ENCODE measurements at places on chromosomes 6 and 20.

DNA sequence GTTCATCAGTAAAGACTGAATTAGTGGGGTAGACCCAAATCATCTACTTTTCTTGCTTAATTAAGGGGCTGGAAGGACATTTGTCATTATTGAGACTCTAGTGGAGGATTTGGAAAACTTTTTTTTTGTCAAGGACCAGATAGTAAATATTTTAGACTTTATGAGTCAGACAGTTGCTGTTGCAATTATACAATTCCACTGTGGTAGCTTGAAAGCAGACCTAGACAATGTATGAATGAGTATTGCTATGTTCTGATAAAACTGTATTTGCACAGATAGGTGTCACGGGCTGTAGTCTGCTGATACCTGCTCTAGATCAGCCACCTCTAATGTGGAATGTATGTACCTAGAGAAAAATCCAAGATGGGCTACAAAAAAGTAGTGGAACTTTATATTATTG, 175.0 kb downstream of the CARMIL1 start:
- DNase-seq: no peak

DNA sequence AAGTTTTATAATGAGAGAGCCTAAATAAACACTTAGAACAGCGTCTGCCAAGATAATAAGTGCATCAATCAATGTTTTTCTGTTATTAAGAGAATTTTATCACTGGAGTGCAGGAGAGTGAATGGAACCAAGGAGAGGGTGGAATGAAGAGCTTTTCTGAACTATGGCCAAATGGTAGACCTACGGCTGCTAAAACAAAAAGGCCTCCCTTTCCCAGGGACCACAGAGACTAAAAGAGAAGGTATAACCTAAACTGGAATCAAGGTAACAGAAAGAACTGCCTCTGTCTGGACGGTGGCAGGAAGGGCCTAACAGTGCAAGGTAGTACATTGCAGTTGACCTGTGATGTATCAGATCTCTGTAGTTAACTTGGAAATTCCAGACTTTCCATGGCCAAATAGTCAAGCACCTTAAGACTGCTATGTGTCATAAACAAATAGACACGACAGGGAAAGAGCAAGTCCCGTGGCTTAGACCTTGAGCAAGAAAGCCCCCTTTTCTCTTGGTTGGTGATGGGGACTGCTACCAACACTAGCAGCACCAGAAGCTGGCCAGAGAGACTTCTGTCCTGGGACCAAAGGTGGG, 5.5 kb downstream of the CNKSR3 start:
- no peak for DNase-seq

DNA sequence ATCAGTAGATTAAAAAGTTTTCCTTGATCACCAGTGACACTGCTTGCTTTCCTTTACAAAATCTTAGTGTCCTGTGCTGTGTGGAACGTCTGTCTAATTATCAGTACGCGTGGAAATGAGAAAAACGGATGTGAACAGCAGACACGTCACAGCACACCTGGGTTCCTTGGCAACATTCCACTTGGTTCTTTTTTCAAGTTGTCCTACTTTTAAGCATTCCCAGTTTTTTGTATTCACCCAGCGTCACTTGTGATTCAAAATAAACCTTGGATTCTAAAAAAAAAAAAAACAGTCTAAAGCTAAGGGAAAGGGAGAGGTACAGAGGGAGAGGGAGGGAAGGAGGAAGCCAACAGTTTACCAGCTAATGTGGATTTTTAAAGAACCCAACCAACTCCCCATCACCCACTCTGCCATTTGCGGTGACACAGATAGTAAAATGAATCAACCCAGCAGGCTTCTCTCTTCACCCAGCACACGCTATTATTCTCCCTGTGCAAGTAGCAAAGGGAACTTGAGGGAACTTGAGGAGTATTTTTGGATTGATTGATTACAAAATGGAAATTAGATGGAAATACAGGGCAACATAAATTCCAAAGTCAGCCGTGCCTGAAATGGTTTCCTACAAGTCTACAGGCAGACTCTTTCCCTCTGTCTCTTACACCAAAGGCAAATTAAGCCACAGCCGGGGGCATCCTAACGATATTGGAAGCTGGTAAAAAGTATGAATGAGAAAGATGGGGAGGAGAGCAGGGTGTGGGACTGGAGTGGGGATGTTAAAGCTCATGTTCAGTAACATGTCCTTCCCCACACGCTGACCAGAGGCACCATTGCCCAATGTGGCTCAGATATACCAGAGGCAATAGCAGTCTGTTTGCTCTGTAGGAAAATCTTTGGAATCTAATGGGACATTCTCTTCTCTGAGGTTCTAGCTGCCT, 129.8 kb downstream of the SASH1 start:
- DNase-seq: peak; percentile 39

DNA sequence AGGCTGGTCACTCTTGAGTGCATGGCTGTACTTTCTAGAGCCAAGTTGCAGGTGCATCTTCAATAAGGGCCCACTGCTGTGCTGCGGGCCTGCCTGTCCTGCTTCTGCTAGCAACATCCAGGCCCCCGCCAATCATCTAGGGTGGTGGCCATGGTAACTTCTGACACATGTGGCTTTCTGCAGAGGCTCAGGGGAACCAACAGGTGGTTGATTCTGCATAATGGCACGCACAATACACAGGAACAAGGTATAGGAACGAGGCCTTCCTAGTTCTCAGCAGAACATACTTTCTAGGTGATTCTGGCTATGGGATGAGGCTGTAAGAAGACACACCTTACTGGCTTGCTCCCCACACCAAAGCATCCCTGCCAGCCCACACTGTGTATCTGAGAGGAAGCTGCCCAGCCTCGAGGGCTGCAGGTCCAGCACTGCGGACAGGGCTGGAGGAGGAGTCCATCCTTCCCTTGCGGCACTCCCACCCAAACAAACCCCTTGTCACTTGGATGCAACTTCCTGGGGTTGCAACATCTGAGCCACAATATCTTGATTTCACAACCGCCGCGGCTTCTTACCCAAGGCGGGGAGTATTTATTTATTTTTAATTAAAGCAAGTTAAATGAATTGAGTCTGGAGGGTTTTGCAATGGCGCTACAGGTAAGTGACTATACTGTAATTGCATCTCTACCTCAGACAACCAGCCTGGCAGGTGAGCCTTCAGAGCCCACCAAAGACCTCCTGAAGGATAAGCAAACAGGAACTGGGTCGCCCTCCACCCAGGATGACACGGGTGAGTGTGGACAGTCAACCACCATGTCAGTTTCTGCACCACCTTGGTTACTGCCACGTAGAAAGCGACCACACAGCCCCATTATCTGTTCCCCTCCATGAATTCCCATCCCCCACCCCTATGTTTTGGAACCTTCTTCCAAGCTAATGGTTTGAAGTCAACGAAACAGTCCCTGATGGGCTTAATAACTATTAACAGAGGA, 49.6 kb downstream of the SULF2 start:
- no peak for DNase-seq

- no peak for DNase-seq
Observed at GRCh38 chr20:12591949-12592470, 416.8 kb upstream of the SPTLC3 start.

DNA sequence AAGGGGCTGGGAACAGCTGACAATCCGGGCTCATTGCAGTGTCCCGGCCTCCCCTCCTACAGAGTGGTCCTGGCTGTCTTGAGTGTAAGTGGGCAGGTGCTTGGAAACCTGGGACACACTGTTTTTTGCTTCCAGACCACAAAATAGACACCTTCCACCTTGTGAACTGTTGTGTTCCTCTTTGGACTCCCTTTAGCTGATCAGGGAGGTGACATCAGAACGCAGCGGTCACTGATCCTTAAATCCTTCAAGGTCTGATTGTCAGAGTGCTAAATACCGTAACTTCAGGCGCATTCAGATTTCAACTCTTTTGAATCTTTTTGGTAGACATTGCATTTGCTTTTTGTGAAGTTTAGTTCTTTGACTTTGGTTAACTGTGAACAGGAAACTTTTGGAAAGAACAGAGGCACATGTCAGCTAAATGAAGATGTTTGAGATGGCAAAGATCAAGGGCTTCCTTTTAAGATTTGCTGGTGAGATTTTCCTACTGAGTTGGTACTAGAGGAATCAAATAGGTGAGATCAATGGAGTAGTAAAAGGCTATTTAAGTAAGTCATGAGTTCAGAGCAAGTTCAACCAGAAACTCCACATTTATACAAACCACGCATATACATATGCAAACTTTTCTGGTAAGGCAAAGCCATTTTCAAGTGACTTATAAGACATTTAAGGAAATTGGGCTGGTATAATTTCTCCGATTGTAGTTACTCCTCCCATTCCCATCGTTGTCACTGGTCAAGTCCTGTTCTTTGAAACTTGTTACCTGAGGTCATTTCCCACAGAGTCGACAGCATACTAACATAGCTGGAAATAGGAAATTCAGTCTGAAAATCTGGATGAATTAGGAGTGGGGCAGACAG, 6.3 kb downstream of the PPP1R3G start:
- no peak for DNase-seq

All from right kidney (tissue), 9 donors.